Mesothelial cell of epicardium (in vitro differentiated cells): ENCODE measurements at places on chromosomes 12 and 14. TPM values are rescaled to one million over a fixed set of nuclear protein-coding genes. Genes with fewer than 3 reads are reported as not detected.

The A2M gene
- total RNA-seq: 3.8 to 4.8 TPM (median 4.3 TPM) in 3 replicates

The ADAM20 gene
- 1.1 to 1.4 TPM (median 1.1 TPM) in 3 replicates for total RNA-seq

The IL26 gene
- not detected in 3 replicates for total RNA-seq

The ZNF839 gene
- 17.0 to 20.1 TPM (median 19.2 TPM) in 3 replicates for total RNA-seq

The SLC25A47 gene
- 0.14 TPM in 1 of 3 replicates, not detected in the others for total RNA-seq

The PTPRQ gene
- total RNA-seq: 17.5 to 19.2 TPM (median 18.1 TPM) in 3 replicates

The GXYLT1 gene
- 36.3 to 39.8 TPM (median 38.1 TPM) in 3 replicates for total RNA-seq

The AHSA1 gene
- 99.9 to 125 TPM (median 119 TPM) in 3 replicates for total RNA-seq

The NTF3 gene
- total RNA-seq: 6.7 to 9.4 TPM (median 8.6 TPM) in 3 replicates

The RFLNA gene
- 36.9 to 41.0 TPM (median 37.9 TPM) in 3 replicates for total RNA-seq

The BATF gene
- total RNA-seq: 1.4 to 1.8 TPM (median 1.6 TPM) in 3 replicates

The EEF1AKMT3 gene
- total RNA-seq: 8.7 to 10.5 TPM (median 10.5 TPM) in 3 replicates

The PTPRO gene
- total RNA-seq: 2.1 to 4.3 TPM (median 2.6 TPM) in 3 replicates

The TRHDE gene
- total RNA-seq: 1.0 to 1.7 TPM (median 1.4 TPM) in 3 replicates

The PIWIL1 gene
- not detected in 3 replicates for total RNA-seq

The LMNTD1 gene
- 0.54 TPM in 1 of 3 replicates, not detected in the others for total RNA-seq

The TAS2R46 gene
- total RNA-seq: 3.8 to 3.9 TPM (median 3.9 TPM) in 3 replicates

The RNASE3 gene
- total RNA-seq: not detected in 3 replicates

The CPNE6 gene
- total RNA-seq: not detected in 3 replicates

The DCN gene
- total RNA-seq: 1,349 to 1,406 TPM (median 1,402 TPM) in 3 replicates

The SALL2 gene
- total RNA-seq: 44.6 to 45.2 TPM (median 45.2 TPM) in 3 replicates

The PARPBP gene
- total RNA-seq: 13.7 to 15.3 TPM (median 15.0 TPM) in 3 replicates

The CLEC6A gene
- not detected in 3 replicates for total RNA-seq

The LTB4R2 gene
- 13.0 to 14.9 TPM (median 14.8 TPM) in 3 replicates for total RNA-seq

The NRL gene
- total RNA-seq: 1.5 to 2.0 TPM (median 1.8 TPM) in 3 replicates

The TNFRSF1A gene
- total RNA-seq: 65.4 to 70.4 TPM (median 68.9 TPM) in 3 replicates

The KRT75 gene
- not detected in 3 replicates for total RNA-seq

The IAPP gene
- not detected in 3 replicates for total RNA-seq

The KRT80 gene
- 2.7 to 3.0 TPM (median 3.0 TPM) in 3 replicates for total RNA-seq

The NOS1 gene
- 0.80 to 0.95 TPM (median 0.84 TPM) in 3 replicates for total RNA-seq

The ARG2 gene
- total RNA-seq: 2.5 to 4.5 TPM (median 2.9 TPM) in 3 replicates

The C12orf54 gene
- 0.34 to 0.38 TPM in 2 of 3 replicates, not detected in the other for total RNA-seq

The GYS2 gene
- not detected in 3 replicates for total RNA-seq

The HOXC5 gene
- total RNA-seq: 28.7 to 33.8 TPM (median 29.3 TPM) in 3 replicates

The RNF10 gene
- total RNA-seq: 150 to 160 TPM (median 151 TPM) in 3 replicates

The RTL1 gene
- 8.8 to 9.4 TPM (median 9.3 TPM) in 3 replicates for total RNA-seq

The B4GALNT3 gene
- 6.9 to 7.3 TPM (median 7.0 TPM) in 3 replicates for total RNA-seq

The LHX5 gene
- not detected in 3 replicates for total RNA-seq

The CLEC4D gene
- 0.13 TPM in 1 of 3 replicates, not detected in the others for total RNA-seq

The RTRAF gene
- 183 to 197 TPM (median 193 TPM) in 3 replicates for total RNA-seq

The RPS6KA5 gene
- total RNA-seq: 11.0 to 12.8 TPM (median 11.8 TPM) in 3 replicates

The KCNC2 gene
- 0.97 to 1.6 TPM (median 1.4 TPM) in 3 replicates for total RNA-seq

The TSPAN11 gene
- 19.7 to 20.6 TPM (median 19.8 TPM) in 3 replicates for total RNA-seq

The SRRM4 gene
- total RNA-seq: 1.7 to 1.9 TPM (median 1.7 TPM) in 3 replicates

The PXN gene
- total RNA-seq: 113 to 123 TPM (median 117 TPM) in 3 replicates

The FIGNL2 gene
- total RNA-seq: 4.8 to 5.2 TPM (median 5.2 TPM) in 3 replicates

The C14orf39 gene
- 1.3 to 2.3 TPM (median 1.6 TPM) in 3 replicates for total RNA-seq

The GZMH gene
- not detected in 3 replicates for total RNA-seq

The CLEC4A gene
- 0.70 to 1.5 TPM (median 1.1 TPM) in 3 replicates for total RNA-seq

The NXPH4 gene
- 3.3 to 3.8 TPM (median 3.6 TPM) in 3 replicates for total RNA-seq

The SDSL gene
- total RNA-seq: 9.5 to 12.9 TPM (median 11.6 TPM) in 3 replicates

The TAS2R31 gene
- total RNA-seq: 9.3 to 9.7 TPM (median 9.5 TPM) in 3 replicates

The PLEKHG7 gene
- not detected in 3 replicates for total RNA-seq

The NIN gene
- total RNA-seq: 26.7 to 33.2 TPM (median 29.3 TPM) in 3 replicates

The SVOP gene
- total RNA-seq: not detected in 3 replicates

The NCOR2 gene
- total RNA-seq: 316 to 336 TPM (median 331 TPM) in 3 replicates

The KRT7 gene
- total RNA-seq: 85.5 to 90.3 TPM (median 86.6 TPM) in 3 replicates

The WNK1 gene
- 131 to 150 TPM (median 146 TPM) in 3 replicates for total RNA-seq

The C14orf119 gene
- total RNA-seq: 43.2 to 48.5 TPM (median 45.6 TPM) in 3 replicates
